ENCODE measurements at places on chromosomes 5 and 9.

DNA sequence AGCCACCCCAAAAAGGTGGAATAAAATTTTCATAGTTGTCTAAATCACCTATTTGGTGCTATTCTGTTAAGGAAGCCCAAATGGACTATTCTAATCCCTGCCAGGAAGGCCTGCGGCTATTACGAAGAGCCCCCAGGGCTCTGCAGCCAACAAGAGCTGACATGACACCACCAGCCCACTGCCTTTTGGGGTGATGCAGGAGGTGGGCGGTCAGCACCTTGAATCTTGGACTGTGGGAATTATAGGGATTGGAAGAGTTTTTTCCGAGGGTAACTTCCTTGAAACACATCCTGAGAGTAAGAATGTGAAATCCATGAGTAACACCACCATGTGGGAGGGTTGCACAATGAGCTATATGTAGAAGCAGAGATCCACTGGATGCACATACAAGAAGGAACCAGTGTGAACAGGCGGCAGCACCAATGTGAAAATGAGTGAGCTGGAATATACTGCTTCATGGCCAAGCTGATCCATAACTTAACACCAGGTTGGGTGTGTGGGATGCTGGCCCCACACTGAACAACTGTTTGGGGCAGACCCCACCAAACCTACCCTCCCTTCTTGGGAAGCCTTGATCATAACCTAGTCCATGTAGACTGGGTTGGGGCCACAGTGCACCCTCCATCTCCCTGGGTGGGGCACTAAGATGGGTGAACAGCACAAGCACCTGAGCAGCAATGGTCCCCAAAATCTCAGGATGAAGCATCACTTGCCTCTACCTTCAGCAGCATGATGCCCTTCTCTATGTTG lies 239.0 kb downstream of the FSTL4 start:
- no peak overlapping the region for H3K27ac ChIP-seq
- H3K4me3 ChIP-seq: no peak overlapping the region
- peaks cover 77% of the 10 kb centered on the region for H3K27me3 ChIP-seq
- H3K4me1 ChIP-seq: no peaks in the 10 kb centered on the region
- DNase-seq: no peak

- H3K4me1 ChIP-seq: no peaks in the 10 kb centered on the region
- H3K27me3 ChIP-seq: peaks cover 11% of the 10 kb centered on the region
- no peak overlapping the region for H3K27ac ChIP-seq
- no peak overlapping the region for H3K4me3 ChIP-seq
- no peaks in the 10 kb centered on the region for H3K36me3 ChIP-seq
- no peak for DNase-seq
Measured at GRCh38 chr5:147534172-147534951, 24.5 kb upstream of the DPYSL3 start.

GRCh38 chr5:142404046-142404477 lies 79.2 kb upstream of the SPRY4 start:
- H3K4me1 ChIP-seq: peaks cover 4% of the 10 kb centered on the region
- no peak for DNase-seq
- no peaks in the 10 kb centered on the region for H3K36me3 ChIP-seq
- no peak overlapping the region for H3K4me3 ChIP-seq

DNA sequence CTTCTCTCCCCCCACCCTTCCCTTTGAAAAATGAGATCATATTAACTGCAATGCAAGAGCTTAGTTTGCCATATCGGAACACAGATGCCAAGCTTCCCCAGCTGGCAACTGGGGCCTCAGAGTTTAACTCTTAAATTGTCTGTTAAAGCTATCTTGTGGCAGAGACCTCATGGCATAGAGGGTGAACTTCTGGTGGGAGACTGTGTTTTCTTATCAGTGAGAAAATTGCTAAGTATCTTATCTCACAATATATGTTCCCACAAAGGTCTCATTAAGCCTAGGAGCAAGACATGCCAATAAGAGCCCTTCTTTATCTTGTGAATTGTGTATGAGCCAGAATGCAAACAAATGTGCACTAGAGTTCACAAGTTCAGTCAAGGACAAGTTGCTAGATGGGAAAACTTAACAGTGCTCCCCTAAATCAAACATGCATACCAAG lies 12.3 kb downstream of the NFIB start:
- no peak overlapping the region for H3K27ac ChIP-seq
- no peak overlapping the region for H3K4me3 ChIP-seq
- H3K36me3 ChIP-seq: no peaks in the 10 kb centered on the region
- DNase-seq: no peak

DNA sequence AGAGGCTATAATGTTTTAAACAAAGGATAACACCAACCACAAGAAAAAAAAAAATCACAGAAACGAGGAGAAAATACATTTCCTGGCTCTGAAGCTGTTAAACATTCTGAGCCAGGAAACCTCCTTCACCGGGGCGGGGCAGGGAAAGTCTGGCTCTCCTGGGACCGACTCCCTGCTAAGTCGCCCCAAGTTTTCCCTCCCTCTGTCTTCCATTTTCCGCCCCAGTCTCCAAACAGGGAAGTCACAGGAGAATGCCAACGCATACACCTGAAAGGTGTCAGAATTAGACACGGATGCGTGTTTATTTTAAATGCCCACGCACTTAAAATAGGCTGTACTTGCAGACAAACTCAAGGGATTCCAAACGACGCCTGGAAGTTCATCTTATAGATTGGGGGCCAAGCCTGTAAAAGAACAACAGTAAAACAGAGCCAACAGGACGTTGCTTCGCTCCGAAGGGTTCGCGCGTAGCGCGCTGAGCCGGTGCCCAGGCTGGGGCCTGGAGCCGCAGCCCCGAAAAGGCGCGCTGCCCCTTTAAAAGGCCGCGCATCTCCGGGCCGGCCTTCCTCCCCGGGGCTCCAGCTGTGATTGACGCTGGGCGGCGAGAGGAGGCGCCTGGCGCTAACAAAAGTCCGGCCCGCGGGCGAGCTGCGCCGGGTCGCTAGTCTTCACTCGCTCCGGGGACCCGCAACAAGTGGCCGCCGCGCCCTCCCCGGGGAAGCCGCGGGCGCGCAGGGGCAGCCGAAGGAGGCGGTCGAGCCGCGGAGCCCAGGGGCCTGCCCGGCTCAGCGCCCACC lies at the start of gene FBXL7:
TSS of gene FBXL7 (plus strand) at position 653 of the 797 bp plus-strand sequence.
- H3K27ac ChIP-seq: no peak within 1 kb of the TSS
- no peaks in the 10 kb centered on the region for H3K36me3 ChIP-seq
- H3K4me3 ChIP-seq: no peak within 1 kb of the TSS
- no peaks in the 10 kb centered on the region for H3K4me1 ChIP-seq

GRCh38 chr5:122972877-122973276 lies 63.6 kb downstream of the PPIC start:
- peaks cover 4% of the 10 kb centered on the region for H3K36me3 ChIP-seq
- no peaks in the 10 kb centered on the region for H3K27me3 ChIP-seq
- H3K4me1 ChIP-seq: no peaks in the 10 kb centered on the region

DNA sequence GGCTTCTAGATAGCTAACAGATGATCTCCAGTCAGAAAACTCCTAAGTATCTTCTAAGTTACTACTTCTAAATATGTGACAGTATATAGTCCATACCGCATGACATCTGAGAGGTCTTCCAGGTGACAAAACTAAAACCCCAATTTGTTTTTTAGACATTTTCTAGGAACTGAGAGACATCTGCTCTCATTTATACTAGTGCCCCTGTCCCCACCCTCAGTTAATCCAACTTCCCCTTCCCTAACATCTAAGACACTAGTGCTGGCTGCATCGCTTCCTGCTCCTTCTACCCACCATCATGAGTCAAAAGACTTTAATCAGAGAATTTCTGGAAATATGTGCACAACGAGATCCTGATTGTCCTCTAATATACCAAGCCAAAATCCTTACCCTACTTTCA lies 37.9 kb downstream of the FBXW11 start:
- peaks cover 2% of the 10 kb centered on the region for H3K36me3 ChIP-seq
- H3K4me3 ChIP-seq: no peak overlapping the region
- H3K4me1 ChIP-seq: peaks cover 60% of the 10 kb centered on the region
- no peak for DNase-seq
- no peak overlapping the region for H3K27ac ChIP-seq

DNA sequence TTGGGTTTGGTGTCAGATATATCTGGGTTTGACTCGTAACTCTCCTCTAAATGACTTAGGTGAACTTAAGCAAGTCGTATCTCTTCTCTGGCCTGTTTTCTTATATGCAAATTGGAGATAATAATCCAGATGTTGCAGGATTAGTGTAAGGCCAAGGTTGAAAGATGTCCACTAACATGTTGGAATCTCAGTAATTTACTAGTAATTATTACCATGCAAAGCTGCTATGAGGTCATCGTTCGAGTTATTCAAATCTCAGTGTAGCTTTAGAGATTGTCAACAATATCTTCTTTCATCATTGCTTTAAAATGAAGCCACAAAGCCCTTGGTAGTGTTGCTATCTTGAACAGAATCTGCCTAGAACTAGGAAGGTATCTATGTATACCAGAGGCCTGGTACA lies 437.7 kb upstream of the KLF4 start:
- H3K36me3 ChIP-seq: no peaks in the 10 kb centered on the region
- no peak overlapping the region for H3K27ac ChIP-seq
- no peaks in the 10 kb centered on the region for H3K27me3 ChIP-seq
- no peak for DNase-seq

- no peaks in the 10 kb centered on the region for H3K4me1 ChIP-seq
- DNase-seq: no peak
- H3K27me3 ChIP-seq: peaks cover 19% of the 10 kb centered on the region
- H3K36me3 ChIP-seq: no peaks in the 10 kb centered on the region
- no peak overlapping the region for H3K27ac ChIP-seq
Measured at GRCh38 chr9:27407491-27407890, 110.5 kb upstream of the EQTN start.

DNA sequence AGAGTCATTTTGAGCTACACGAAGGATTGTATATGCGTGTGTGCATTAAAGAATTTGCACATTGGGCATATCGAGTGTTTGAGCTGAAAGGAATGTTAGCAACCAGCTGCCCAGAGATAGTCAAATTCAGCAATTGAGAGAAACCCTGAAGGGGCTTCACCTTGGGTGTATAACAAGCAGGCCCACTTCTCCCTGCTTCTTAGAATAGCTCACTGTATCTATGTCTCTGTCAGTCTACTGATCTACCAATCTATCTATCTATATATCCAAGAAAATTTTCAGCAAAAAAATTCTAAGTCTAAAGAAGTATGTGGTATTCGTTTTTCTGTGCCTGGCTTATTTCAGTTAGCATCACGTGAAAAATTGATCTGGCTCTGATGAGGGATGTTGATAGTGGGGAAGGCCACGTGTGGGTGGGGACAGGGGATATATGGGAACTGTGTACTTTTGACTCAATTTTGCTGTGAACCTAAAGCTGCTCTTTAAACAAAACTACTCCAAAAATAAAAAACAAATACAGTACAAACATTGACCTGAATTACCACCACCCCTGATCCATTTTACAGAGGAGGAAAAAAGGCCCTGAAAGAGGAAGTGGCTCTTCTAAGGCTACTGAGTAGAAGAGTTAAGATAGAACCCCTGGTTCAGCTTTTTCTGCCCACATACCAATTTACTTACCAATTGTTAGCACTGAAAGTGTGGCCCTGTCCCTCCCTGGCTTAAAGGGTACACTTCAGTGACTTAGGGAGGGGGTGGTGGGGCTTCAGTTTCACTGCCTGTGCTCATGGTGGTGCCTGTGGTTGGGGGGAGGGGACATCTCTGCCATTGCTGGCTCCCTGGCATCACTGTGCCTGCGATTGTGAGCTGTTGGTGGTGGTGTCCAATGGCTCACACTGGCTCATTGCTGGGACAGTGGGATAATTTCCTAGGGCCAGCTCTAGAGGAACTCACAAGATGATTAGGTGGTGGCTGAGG lies 141.8 kb downstream of the DOCK2 start:
- no peak for DNase-seq
- peak overlapping the region; percentile 58 for H3K27ac ChIP-seq
- H3K4me1 ChIP-seq: peaks cover 9% of the 10 kb centered on the region
- H3K36me3 ChIP-seq: peaks cover 7% of the 10 kb centered on the region
- H3K27me3 ChIP-seq: no peaks in the 10 kb centered on the region

- H3K4me3 ChIP-seq: no peak overlapping the region
- no peaks in the 10 kb centered on the region for H3K36me3 ChIP-seq
- DNase-seq: no peak
- H3K27ac ChIP-seq: no peak overlapping the region
Measured at GRCh38 chr9:128428644-128429512, 8.2 kb downstream of the CERCAM start.

- no peak for DNase-seq
- H3K27ac ChIP-seq: no peak overlapping the region
- H3K4me3 ChIP-seq: no peak overlapping the region
Measured at GRCh38 chr5:15564957-15565356, 65.0 kb downstream of the FBXL7 start.

- H3K4me3 ChIP-seq: no peak overlapping the region
- H3K4me1 ChIP-seq: no peaks in the 10 kb centered on the region
- H3K27ac ChIP-seq: no peak overlapping the region
- no peak for DNase-seq
- H3K27me3 ChIP-seq: no peaks in the 10 kb centered on the region
Measured at GRCh38 chr5:161900981-161901380, 53.1 kb downstream of the GABRA1 start.

GRCh38 chr9:35000535-35001284 lies 11.2 kb downstream of the DNAJB5 start:
- no peaks in the 10 kb centered on the region for H3K4me1 ChIP-seq
- H3K27ac ChIP-seq: no peak overlapping the region
- no peak overlapping the region for H3K4me3 ChIP-seq
- H3K27me3 ChIP-seq: no peaks in the 10 kb centered on the region
- no peak for DNase-seq

DNA sequence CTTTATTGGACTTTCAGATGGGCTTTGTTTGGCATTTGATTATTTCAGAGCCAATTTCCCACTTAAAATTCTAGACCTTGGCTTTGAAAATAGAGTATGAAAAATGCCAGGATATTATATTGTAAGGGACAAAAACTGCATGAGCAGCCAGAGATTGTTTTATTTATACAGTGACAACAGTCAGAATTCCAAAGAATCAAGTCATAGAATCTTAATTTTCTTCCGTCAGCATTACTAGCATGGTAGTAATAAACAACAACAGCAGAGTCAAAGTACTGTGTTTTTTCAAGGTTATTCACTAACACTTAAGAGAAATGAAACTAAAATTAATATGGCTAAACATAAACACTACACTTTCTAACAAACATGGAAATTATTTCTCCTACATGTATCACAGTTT lies 52.2 kb downstream of the MLLT3 start:
- no peaks in the 10 kb centered on the region for H3K36me3 ChIP-seq
- H3K4me1 ChIP-seq: peaks cover 13% of the 10 kb centered on the region
- DNase-seq: no peak
- no peaks in the 10 kb centered on the region for H3K27me3 ChIP-seq
- no peak overlapping the region for H3K4me3 ChIP-seq

DNA sequence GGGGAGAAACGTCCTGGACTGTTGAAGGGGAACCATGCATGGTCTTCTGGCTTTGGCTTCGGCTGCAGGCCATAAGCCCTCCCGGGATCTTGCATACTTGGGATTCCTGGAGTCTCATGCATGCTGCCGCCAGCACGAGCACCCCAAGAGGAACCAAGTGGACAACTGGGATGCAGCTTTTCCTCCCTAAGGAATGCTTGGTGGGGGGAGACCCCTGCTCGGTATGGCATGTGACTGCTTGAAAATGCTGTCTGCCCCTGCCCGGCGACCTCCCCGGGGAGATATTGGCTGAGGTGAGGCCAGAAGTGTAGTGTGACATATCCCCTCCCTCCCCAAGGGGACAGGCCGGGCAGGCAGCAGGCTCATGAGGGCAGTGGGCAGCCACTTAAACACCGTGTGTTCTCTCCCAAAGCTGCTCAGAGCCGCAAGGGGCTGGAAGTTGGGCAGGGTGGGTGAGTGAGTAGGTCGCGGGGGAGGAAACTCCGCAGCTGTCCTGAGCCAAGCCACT lies 15.7 kb downstream of the TMEM171 start:
- H3K27ac ChIP-seq: no peak overlapping the region
- H3K36me3 ChIP-seq: peaks cover 4% of the 10 kb centered on the region
- no peak overlapping the region for H3K4me3 ChIP-seq

Measured in effector memory CD8-positive, alpha-beta T cell (primary cell).